ENCODE measurements at places on chromosomes 13 and 19.

GRCh38 chr19:371501-372168 is 27.0 kb upstream of the MIER2 start:
- DNase-seq = no peak

DNA sequence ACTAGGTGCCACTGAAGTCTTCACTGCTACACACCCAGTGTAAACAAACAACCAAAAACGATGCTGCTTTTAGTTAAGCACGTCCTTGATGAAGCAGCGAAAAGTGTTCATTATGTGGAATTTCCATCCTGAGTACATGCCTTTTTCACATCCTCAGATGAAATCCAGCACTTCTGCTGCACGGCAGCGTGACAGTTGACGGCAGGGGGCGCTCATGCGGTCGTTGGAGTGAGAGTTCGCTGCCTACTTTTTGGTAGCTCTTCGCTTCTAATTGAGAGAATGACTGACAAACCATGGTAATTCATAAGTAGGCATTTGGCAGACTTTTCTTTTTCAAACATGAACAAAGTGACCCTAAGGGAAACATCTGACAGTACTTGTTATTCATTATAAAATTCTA is 1124.9 kb downstream of the EFNB2 start:
- no peak for DNase-seq

DNA sequence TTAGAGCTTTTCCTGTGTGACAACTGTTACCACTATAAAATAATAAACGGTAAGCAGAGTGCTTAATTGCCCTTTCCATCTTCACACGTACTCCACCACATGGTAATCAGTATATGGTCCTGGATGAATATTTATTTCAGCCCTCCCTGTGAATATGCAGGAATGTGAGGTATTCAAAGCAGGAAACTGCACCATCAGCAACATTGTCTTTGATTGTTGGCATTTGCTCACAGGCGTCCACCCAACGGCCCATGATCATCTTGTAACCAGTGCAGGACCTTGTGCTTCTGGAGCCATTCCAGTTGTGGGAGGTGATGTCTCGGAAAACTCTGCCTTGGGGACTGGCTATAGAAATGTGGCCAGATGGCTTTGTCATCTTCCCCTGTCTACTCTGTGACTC is 132.6 kb downstream of the COG6 start:
- DNase-seq = no peak

DNA sequence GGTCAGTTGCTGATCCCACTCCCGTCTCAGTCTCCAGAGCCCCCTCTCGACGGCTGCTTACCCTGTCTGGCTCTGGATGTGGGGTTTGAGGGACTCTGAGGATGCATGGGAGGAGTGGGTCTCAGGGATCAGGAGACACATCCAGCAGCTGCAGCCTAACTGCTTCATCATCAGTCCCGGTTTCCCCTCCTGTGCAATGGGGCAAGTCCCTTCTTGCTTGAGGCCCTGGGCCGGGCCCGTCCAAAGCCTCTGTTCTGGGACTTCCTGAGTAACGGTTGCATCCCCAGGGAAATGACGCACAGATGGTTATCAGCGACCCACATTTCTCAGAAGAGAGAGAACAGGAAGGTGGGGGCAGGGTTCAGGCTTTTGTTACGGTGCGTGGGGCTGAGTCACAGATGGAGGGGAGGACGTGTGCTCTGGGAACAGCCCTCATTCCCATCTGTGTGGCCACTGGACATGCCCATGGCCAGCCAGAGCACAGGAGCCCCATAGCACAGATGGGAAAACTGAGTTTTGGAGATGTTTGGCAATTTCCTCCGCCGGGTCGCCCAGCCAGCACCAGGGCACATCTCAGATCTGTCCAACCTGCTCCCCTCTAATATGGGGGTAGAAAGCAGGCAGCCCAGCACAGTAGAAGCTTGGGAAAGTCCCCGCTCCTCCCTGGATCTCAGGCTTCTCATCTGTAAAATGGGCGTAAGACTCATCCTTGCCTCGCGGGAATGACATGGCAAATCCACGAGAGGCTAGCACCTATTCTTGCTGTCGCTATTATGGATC is 19.3 kb downstream of the GNA15 start:
- peak; percentile 79 for DNase-seq

GRCh38 chr19:5953030-5953589 is 24.8 kb downstream of the RANBP3 start:
- no peak for DNase-seq

GRCh38 chr19:39497996-39498797 is 550 bp upstream of the DLL3 start:
- no peak for DNase-seq

GRCh38 chr19:47405854-47406417 is 13.4 kb downstream of the MEIS3 start:
- no peak for DNase-seq

DNA sequence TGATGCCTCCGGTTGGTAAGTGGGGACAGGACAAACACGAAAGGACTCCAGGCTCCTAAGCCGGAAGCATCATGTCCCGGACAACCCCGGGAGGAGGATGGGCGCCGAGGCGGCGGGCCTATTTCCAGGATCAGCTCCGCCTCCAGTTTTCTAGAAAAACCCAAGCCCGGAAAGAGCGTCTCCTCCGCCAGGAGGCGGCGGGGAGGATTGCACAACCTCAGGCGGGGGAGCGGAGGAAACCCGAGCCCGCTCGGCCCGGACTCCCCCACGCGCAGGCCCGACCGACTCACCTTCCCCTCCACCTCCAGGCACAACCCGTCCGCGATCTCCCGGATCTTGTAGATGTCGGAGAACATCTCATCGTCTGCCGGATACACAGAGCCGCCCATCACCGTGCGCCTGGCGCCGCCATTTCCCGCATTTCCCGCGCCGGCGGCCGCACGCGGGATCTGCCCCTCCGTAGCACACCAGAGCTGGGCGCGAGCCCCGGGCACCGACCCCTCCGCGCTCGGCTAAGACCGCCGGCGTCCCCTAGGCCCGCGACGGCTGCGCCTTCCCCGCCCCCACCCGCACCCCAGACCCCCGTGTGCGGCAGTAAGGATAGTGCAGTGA is 455 bp downstream of the TPT1 start:
- DNase-seq = peak; percentile 80

DNA sequence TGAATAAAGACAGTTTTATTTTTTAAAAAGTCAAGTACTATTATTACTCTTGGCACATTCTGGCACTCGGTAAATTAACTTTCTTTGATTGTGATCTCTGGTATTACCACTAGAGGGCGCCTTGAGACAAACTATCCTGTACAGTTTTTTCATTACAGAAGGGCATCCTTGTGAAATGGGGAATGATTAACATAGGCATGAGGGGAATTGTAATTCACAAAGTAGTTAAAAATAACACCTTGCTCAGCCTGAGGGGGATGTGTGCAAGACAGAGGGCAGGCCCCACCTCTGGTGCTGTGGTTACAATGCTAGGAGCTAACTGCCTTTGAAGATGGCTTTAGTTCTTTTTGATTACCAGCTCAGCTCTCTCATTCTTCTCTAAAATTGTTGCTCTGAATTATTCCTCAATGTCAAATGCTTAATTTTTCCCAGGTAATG is 24.2 kb upstream of the C1QTNF9B start:
- DNase-seq = no peak

DNA sequence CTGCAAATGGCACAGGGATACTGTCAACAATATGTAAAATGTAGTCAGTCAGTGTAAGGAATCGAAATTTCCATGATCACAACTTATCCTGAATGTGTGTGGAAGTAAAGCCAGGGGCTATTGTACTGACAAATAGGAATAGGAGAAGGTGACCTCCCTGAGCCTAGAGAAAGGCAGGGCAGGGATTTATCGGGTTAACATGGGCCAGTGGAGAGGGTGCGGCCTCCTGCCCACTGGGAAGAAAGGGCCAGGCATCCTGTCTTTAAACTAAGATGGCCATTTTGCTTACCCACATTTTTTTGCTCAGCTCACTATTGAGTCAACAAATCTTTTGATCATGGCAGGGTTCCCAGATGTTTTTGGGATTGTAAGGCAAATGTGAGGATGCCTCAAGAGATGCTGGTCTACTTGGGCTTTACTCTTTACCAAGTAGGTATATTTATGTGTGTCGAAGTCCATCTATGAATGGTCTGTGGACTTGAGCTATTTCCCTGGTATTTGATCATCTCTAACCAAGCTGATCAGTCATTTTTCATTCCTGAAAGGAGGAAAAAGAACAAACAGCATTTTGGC is 116.6 kb upstream of the RNF113B start:
- no peak for DNase-seq

All from T-cell (primary cell).